ENCODE measurements at places on chromosomes 7 and 10. TPM values are rescaled to one million over a fixed set of nuclear protein-coding genes. Genes with fewer than 3 reads are reported as not detected.

- peak overlapping the region; percentile 70 for H3K4me3 ChIP-seq
- DNase-seq: no peak
- H3K36me3 ChIP-seq: no peaks in the 10 kb centered on the region
- no peaks in the 10 kb centered on the region for H3K27me3 ChIP-seq
- H3K27ac ChIP-seq: peak overlapping the region; percentile 91
Observed at GRCh38 chr10:124739986-124740368, 4.2 kb downstream of the FAM53B start.

- peaks cover 2% of the 10 kb centered on the region for H3K4me1 ChIP-seq
- H3K4me3 ChIP-seq: no peak overlapping the region
- DNase-seq: no peak
- no peaks in the 10 kb centered on the region for H3K27me3 ChIP-seq
- H3K36me3 ChIP-seq: no peaks in the 10 kb centered on the region
- H3K27ac ChIP-seq: no peak overlapping the region
Observed at GRCh38 chr10:79910344-79910743, 38.6 kb downstream of the SFTPD start.

DNA sequence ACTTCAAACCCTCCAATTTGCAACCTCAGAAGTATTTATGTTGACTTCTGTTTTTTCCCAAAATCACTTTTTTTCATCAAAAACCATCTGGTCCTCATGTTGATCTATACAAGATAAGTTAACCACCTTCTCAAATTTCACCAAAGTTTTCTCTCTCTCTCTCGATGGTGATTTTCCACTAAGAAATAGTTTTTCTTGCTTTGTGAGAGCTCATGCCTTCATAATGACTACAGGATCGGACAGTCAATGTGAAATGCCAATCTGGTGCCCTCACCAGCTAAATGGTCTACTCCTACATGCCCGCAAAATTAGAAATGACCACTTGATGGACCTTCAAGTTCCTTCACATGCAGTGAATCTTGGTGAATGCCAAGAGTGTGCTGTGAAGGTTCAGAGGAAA is 40.4 kb downstream of the CNNM1 start:
- DNase-seq: no peak
- H3K4me1 ChIP-seq: no peaks in the 10 kb centered on the region
- no peaks in the 10 kb centered on the region for H3K27me3 ChIP-seq
- H3K4me3 ChIP-seq: no peak overlapping the region

DNA sequence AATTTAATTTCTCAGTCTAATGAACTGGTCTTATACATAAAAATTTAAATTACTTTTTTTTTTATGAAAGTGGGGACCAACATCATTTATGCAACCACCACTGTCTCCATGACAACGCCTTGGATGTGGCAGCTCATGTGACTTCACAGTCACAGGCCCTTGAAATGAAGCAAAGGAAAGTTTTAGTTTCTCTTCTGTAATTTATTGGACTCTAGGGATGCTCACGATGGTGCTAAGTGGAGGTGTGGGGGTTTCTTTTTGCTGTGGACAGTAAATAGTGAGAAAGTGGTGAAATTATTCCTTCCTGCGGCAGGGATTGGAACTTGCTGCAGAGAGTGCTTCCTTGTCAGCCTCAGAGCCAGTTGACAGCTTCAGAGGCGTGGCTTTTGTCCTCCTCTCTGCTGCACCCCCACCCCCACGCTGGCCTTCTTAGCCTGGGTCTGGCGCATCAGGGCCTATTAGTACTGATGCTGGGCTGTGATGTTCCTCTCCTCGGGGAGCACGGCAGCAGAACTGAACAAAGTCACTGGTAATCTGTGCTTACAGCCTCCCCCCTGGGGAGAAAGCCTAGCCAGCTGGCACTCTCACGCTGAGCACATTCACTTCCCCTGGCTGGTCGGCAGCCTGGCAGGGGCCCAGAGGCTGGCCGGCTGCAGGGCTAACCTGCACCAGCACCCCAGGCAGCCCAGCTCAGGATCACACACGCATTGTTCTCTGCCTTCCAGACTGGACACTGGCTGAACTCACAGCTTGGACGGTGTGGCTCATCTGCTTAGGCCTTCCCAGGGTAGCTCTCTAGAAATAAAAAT is 517.5 kb upstream of the GALNT17 start:
- H3K4me1 ChIP-seq: no peaks in the 10 kb centered on the region
- no peak for DNase-seq
- H3K27me3 ChIP-seq: no peaks in the 10 kb centered on the region
- no peaks in the 10 kb centered on the region for H3K36me3 ChIP-seq
- no peak overlapping the region for H3K4me3 ChIP-seq

DNA sequence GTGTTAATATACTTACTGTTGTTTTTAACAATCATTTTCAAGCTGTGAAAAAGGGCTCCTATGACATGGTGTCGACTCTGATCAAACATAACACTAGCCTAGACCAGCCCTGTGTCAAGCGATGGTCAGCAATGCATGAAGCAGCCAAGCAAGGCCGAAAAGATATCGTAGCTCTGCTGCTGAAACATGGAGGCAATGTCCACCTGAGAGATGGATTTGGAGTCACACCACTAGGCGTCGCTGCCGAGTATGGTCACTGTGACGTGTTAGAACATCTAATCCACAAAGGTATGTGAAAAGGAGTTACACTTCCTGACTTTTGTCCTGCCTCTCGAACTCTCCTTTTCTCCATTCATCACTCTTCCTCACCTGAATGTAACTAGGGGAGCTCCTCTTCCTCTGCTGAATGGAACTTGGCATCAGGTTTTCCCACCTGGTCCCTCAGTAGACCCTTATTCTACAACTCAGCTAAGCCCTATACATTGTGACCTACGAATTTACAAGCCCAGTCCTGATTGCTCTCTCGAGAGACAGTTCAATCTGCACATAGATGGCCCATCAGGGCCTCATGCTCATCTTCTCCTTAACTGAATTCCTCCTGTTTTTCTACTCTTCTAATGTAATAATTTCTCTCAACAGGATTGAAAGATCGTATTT is 23.0 kb downstream of the ASB15 start:
- H3K27me3 ChIP-seq: no peaks in the 10 kb centered on the region
- H3K27ac ChIP-seq: no peak overlapping the region
- DNase-seq: peak; percentile 62
- H3K4me3 ChIP-seq: no peak overlapping the region

CPXM2 gene
- 18.2 TPM for total RNA-seq

TMEM236 gene
- total RNA-seq: 3.3 TPM

Measured in Peyer's patch (tissue), 4 donors.